ENCODE measurements at places on chromosomes 6 and 20.

- DNase-seq: no peak
Observed at GRCh38 chr6:45469663-45470062, 91.9 kb upstream of the SUPT3H start.

- DNase-seq: no peak
Observed at GRCh38 chr6:168408504-168409136, 32.4 kb upstream of the SMOC2 start.

- peak; percentile 85 for DNase-seq
Observed at GRCh38 chr6:43910638-43911353, 140.8 kb downstream of the VEGFA start.

DNA sequence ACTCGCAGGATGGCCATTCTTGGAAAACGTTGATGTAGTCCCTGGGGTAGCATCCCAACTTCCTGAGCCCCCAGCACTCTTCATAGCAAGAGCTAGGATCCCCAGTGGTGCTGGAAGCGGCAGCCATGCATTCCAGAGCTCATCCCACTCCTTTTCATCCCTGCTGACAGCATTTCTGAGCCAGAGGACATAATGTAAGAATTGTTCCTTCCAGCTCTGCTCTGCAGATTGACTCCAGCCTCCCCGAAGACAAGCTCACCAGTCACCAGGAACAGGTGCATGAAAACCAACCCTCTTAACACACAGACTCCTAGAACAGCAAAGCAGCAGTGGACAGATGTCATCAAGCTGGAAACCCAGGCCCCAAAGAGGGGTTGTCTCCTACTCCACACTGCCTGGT is 3.8 kb downstream of the SLC13A3 start:
- DNase-seq: no peak

- DNase-seq: no peak
Observed at GRCh38 chr6:170042596-170043118, 248.2 kb downstream of the DLL1 start.

- DNase-seq: no peak
Observed at GRCh38 chr20:21514553-21515251, 838 bp upstream of the NKX2-2 start.

DNA sequence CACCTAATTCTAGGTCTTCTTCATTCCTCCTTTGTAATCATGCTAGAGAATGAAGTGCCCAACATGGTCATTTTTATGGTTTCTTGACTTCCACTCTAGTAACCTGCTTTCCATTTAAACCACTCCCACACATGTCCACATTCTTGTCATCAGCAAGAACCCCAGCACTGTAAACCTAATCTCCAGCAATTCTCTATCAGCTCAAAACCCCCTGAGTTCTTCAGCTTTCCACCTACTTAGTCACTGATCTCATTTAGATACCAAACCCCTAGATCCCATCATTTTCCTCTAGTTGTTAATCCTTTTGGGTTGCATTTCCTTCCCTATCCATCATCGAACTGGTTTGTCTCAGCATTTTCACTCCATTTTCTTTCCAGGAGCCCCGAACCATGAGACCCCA is 49.7 kb downstream of the GOPC start:
- DNase-seq: no peak

DNA sequence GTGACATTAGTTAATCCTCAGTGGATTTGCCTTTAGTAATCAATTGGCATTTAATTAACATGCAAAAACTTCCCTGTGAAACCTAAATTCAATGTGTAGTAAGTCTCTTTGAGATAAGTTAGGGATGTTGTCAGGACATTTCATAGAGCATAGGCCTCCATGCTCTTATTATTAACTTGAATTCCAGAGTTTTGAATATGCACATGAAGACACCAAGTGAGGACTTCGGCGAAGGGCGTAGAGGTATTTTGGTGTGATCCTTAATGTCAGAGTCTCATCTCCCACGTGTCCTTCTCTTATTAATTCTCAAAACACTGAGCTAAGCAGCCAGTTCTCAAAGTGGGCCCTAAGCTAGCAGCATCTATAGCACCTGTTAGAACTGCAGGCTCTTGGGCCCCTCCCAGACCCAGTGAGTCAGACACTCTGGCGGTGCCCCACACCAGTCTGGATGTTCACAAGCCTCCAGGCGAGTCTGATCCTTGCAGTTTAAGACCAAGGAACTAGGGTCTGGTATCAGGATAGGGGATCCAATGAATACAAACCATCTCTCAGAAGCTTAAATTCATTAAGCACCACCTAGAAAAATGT is 292.1 kb downstream of the QKI start:
- no peak for DNase-seq

DNA sequence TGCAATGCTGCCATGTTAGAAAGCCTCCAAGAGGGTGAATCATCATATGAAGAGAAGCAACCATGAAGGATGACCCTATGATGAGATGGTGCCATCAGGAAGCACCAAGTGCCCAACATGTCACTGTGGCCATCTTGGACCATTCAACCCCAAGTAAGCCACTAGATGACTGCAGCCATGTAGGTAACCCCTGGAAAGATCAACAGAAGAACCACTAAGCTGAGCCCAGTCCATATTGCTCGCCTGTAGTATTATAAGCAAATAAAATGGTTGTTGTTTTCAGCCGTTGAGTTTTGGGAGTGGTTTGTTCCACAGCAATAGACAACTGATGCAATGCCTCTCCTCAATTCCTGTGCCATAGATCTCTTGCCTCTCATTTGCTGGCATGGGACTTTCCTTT is 140.9 kb downstream of the SCML4 start:
- DNase-seq: no peak

DNA sequence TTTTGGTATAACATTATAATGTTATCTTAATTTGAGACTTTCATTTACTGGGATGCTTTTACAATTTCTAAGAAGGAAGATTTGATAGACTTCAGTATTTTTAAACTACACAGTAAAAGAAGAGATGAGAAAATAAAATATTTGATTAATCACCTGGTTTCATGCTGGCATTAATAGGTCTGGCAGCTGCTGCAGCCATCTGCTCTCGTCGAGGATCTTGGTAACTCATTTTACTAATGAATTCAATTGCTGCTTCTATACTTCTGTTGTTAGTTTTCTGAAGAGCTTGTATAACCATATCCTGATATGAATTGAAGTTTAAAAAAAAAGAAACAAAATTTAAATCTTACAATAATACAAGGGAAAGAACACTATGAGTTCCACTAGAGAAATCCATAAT is 23.0 kb downstream of the LATS1 start:
- no peak for DNase-seq

DNA sequence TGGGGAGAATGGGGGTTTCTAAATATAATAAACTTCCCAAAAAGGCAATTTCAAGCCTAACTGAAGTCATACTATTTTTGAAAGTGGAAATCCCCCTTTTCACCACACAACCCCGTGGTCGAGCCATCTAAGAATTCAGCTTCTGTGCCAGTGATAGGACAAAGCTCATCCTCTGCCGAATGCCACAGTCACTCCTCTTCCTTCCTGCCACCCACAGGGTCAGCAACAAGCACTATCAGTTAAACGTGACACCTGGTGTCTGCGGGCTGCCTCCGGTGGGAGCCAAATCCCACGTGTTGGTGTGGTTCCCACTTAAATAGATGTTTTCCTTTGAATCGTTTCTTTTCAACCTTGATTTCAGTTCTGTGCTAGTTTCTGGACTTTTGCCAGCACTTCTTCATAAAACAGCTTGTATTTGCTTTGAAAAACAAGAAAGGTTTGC is 60.7 kb downstream of the TNFAIP3 start:
- DNase-seq: no peak

GRCh38 chr20:36835453-36836198 is 40.3 kb upstream of the TLDC2 start:
- DNase-seq: peak; percentile 93

DNA sequence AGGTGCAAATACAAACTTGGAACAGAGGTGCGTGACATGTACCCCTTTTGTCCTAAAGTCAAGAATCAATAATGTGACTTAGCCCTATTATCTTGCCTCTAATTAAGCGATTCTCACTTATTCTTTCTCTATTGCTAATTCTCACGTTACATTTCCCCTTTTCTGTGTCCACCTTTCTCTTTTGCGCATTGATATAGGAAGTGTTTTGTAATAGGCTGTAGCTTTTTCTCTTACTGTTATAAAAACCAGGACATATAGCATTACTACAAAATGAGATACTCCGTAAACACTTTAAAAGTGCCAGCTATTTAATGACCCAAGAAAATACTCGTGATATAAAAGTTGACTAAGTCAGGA is 669 bp upstream of the TMEM30A start:
- DNase-seq: no peak

- no peak for DNase-seq
Observed at GRCh38 chr6:166152660-166153059, 15.0 kb downstream of the TBXT start.

DNA sequence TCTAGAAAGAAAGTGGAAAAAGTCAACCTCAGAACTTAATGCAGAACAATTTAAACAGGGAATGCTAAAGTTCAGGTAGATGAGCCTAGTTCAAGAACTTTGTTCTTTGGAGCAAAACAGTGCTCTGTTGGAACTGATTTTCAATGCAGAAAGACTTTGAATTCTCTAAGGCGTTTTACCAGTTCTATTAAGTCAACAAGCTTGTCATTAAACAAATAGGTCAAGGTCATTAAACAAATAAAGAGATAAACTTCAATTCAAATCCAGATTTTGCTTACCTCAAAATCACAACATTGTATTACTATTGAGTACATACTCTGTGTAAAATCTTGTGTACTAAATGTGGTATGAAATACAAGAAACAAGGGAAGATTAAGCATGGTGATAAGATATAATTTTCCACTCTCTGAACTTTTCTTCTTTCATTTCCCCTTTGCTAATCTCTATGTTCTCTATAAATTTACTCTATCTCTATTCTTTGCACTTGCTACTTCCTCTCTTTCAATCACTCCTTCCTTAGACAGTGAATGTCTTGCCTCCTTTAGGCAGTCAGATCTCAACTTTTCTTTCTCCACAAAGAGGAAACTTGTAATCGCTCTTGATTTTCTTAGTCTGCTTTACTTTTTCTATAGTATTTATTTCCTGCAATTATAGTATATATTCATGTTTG is 160.8 kb upstream of the KHDRBS2 start:
- no peak for DNase-seq

DNA sequence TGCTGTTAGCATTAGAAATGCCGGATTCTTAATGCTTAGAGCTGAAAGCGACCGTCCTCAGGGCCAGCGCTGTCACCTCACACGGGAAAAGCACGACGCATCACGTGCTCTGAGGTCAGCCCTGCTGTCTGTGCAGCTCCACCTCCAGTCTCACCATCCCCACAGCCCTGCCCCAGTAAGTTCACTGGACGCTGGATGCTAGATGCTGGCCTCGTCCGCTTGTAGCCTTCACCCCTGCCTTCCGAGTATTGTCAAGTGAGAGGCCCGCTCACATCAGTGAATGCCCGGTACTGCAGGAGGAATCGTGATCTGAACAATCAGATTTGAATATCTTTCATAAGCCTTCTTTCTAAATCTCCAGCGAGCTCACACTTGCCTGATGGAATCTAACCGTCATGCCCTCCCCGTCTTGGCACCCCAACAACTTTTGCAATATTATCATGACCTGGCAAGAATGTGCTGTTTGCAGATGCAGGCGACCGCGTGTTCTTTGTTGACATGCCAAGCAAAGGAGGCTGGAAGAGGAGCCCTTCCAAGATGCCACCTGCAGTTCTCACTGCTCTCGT is 64.9 kb downstream of the DLL1 start:
- DNase-seq: no peak

GRCh38 chr6:20805021-20805420 is 270.8 kb downstream of the CDKAL1 start:
- no peak for DNase-seq

DNA sequence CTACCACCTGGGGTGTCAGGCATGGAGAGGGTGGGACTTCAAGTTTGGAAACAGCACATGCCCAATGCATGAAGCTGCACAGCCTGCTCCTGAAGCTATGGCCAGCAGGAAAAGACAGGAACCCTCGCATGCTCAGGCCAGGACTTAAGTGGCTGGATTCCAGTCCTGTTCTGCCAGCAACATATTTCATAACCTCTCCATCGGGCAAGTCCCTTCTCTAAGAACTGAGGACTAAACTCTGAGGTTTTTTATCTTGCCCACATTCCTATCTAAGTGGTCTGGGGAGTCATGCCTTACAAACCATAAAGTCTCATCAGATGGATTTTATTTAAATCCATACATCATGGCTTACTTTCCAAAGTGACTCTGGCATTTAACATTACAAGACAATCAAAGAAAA is 27.5 kb upstream of the AGPAT4 start:
- peak; percentile 87 for DNase-seq

DNA sequence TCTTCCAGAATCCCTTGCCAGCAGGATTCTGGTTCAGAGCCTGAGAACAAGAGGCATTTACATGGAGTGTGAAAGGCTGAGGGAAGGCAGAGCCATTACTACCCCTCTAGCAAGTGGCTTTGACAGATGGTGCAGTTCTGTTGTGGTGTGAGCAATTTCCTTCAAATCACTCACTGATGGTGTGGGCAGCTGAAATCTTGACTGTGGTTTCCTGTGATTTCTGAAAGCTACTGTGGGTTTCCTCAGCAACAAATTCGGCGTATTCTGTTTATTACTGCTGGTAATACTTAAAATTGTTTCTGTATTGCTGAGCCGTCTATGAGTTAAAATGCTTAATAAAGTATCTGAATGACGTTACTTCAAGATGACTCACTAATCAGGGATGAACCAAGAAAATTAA is 181.5 kb upstream of the TCF21 start:
- peak; percentile 98 for DNase-seq

GRCh38 chr20:50980071-50980681 is 21.6 kb downstream of the MOCS3 start:
- DNase-seq: peak; percentile 98

DNA sequence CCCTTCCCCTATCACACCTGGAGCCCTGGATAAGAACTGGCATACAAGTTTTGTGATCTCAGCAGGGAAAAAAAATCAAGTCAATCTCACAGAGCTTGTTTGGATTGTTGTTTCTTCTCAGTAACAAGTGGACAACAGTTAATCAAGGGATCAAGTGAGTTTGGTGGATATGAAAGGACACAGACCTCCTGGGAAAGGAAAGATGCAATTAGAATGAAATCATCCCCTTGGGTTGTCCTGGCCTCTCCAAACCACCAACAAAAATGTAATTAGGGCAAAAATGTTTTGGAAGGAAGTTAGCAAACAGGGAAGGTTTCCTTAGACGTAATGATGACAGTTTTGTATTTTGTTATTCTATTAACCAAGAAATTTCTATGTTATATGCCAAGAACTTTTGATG is 99.1 kb upstream of the PRDM1 start:
- peak; percentile 93 for DNase-seq

GRCh38 chr20:4216142-4216735 is 200.9 kb upstream of the RNF24 start:
- peak; percentile 97 for DNase-seq
